AG20443 (cell line): ENCODE measurements at places on chromosomes 12 and 14.

GRCh38 chr12:115251727-115252126, 567.8 kb upstream of the TBX3 start:
- no peak for DNase-seq

- DNase-seq = no peak
Observed at GRCh38 chr12:97713270-97713669, 250.7 kb downstream of the RMST start.

- DNase-seq = peak; percentile 25
Observed at GRCh38 chr12:95970905-95971304, 25.2 kb downstream of the HAL start.

GRCh38 chr14:91607322-91608047, 97.4 kb upstream of the PPP4R3A start:
- DNase-seq = no peak

- DNase-seq = peak; percentile 35
Observed at GRCh38 chr12:27610374-27610773, 85.9 kb upstream of the REP15 start.

DNA sequence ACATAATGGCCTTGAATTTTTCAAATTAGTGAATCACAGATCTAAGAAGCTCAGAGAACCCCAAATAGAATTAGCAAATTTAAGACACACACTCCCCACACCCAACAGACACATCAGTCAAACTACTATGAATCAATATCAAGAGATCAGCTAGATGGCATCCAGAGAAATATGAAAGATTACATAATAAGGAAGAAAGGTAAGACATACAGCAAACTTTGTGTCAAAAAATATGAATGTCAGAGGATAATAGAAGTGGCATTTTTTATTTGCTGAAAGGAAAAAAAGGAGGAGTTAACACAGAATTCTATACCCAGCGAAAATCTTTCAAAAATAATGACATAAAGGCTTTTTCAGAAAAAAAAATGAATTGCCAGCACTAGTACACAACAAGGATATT, 110.5 kb upstream of the COCH start:
- DNase-seq = no peak

DNA sequence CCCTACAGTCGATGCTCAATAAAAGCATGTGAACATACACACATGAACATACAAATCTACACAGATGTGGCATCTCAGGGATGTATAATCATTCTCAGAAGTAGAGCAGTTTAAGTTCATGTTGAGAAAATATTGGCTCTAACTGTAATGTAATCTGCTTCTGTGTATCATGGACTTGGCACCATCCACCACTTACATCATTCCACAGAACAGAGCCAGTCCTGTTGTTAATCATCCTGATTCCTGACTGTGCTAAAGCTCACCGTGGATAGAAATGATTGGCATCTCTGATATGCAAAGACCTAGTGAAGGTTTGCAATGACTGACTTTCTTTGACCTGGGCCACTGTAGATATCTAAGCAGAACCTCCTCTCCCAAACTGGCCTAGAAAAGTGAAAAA, 1141.3 kb downstream of the BCL11B start:
- no peak for DNase-seq

DNA sequence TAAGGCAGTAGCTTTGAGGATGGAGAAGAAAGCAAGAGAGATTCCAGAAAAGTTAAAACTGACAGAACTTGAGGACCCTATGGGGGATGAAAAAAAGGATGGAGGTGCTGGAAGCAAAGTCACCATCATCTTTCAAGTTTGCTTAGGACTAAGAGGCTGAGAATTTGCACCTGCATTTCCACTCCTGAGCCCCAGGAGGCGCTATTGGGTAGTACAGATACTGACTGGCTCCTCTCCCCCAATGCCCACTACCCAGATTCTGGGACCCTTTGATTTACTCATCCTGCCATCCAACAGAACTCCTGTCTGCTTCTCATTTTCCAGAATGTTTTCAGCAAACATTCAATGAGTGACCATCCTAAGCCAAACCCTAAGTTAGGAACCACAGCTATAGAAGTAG, 34.0 kb upstream of the CMKLR1 start:
- no peak for DNase-seq

- DNase-seq = peak; percentile 53
Observed at GRCh38 chr12:3727877-3728632, 24.9 kb downstream of the CRACR2A start.

DNA sequence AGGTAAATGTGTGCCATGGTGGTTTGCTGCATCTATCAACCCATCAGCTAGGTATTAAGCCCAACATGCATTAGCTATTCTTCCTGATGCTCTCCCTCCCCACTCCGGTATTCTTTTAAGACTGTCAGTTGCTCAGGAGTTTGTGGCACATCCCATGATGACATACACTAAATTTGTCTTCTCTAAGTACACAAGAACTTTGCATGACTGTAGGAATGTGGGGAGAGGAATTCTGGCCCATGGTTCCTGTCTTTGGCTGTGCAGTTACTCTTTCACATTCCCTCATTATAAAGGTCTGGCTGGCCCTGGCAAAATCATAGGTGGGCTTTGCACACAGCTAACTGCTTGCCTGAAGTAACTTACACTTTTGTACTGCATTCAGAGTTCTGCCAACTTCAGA, 30.3 kb downstream of the HMGA2 start:
- DNase-seq = peak; percentile 16

DNA sequence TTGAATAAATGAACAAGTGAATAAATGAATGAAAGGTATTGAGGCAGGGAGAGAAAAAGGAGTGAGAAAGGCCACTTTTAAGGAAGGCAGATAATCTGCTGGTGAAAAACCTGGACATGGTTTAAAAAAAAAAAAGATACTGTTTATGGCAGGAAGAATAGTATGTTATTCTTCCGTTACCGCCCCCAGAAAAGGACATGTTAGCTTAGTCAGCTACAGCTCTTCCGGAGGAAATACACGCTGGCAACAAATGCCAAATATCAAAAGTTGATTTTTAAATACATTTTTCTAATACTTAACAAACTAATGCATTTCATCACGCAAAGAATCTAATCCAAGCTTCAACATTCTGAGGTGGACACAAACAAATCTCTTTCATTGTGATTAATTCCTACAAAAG, 43.2 kb downstream of the SLC5A8 start:
- DNase-seq = no peak

DNA sequence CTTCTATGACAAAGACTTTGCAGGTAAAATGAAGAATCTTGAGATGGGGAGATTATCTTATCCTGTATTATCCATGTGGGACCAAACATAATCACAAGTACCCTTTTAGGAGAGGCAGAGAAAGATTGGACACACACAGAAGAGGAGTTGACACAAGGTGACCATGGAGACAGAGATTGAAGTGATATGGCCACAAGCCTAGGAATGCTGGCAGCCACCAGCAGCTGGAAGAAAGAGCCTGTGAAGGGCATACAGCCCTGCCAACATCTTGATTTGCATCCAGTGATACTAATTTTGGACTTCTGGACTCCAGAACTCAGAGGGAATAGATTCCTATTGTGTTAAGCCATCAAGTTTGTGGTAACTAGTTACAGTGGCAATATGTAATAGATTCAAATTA, 78.1 kb downstream of the RPS29 start:
- no peak for DNase-seq

- DNase-seq = peak; percentile 71
Observed at GRCh38 chr12:13023811-13024530, 20.2 kb upstream of the FAM234B start.

GRCh38 chr12:98020376-98020775, 495.0 kb upstream of the TMPO start:
- DNase-seq = no peak

DNA sequence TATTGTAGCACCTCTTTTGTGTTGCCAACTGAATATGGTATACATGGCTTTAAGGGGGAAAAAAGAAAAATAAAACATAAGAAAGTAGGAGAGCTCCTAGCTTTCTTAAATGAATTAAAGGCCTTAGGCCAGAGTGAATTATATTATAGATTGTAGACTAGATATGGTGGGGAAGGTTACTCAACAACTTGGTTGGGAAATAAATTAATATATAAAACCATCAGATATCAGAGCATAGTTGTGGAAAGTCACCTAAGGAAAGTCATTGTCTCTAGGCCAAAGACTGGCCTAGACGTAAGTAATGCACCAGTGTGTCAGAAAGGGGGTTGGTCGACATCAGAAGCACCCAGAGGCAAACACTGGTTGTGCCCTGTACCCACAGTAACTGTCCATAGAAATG, 391.8 kb downstream of the RAD51B start:
- no peak for DNase-seq

GRCh38 chr14:87149583-87150354, 843.2 kb downstream of the GALC start:
- peak; percentile 76 for DNase-seq

- no peak for DNase-seq
Observed at GRCh38 chr12:106360400-106360994, 2.9 kb downstream of the POLR3B start.

GRCh38 chr14:93977171-93977570, 801 bp upstream of the ASB2 start:
- DNase-seq = no peak

DNA sequence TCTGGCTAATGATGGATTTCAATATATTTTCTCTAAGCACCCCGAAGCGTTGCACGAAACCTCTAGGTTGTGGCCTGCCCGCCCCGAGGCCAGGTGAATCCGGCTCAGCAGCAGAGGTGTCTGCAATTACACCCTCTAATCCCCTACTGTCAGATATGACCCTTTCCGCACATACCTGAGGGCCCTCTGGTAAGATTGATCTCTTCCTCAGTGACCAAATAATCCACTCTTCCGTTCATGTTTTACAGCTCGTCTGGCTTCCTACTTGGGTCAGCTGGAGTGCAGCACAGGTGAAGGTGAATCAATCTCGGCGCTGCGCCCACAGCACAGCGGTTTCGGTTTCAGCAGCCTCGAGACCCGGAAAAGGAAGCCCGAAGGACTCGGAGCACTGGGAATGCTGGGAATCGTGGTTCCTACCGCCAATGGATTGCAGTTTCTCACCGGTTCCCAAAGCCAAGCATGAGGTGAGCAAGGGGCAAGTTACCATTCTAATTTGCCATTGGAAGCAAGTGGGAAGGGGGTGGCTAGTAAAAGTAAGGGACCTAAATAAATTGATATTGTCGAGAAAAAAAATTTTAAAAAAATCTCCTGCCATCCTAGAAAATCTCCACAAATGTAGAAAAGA, at the start of gene SYNJ2BP:
TSS of gene SYNJ2BP (minus strand) at position 366 of the 625 bp plus-strand sequence. CDS start at position 239, 127 bp downstream.
- DNase-seq = peak; percentile 92

DNA sequence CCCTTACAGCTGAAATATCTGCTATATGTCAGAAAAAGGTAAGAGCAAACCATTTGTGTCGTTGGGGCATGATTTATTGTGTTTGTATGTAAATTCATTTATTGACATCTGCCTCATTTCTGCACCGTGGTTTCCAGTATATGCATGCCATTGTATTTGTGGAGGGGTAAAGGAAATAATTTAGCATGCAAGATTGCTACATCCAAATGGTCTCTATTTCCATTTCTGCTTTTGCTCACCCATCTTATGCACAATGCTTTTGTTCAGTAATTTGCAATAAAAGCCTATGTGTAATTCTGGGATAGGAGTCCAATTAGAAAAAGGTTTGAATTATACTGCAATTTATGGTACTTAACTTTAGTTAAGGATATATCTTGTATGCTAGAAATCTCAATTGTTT, 101.8 kb downstream of the UNC79 start:
- DNase-seq = no peak

- no peak for DNase-seq
Observed at GRCh38 chr14:32038876-32039275, 38.2 kb upstream of the ARHGAP5 start.

GRCh38 chr14:28766469-28766955, at the start of gene FOXG1:
FOXG1 (plus strand) TSS chr14:28766787; CDS start chr14:28767280, 493 bp downstream.
- DNase-seq = peak; percentile 42

- peak; percentile 72 for DNase-seq
Observed at GRCh38 chr12:114729731-114730130, 45.8 kb upstream of the TBX3 start.

DNA sequence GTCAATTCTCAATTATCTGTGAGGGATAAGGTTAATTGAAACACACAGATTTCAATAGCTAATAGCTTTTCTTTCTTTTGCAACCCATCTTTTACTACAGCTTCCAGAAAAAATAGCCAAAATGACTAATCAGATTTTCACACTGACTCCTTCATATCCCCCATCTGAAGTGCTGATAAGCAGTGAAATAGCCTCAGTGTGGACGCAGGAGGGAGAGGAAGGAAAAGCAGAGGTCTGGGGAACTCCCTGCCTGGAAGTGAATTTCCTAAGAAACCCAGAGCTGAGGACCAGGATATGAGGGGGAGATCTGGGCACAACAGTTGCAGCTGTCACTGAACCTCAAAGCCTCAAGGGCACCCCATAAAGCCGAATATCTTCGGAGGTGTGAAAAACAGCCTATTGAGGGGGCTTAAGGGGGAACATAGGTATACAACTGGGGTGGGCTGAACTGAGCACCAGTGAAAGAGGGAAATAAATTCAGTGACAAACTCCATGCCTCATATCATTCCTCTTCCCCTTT, 60.9 kb downstream of the EMP1 start:
- no peak for DNase-seq

DNA sequence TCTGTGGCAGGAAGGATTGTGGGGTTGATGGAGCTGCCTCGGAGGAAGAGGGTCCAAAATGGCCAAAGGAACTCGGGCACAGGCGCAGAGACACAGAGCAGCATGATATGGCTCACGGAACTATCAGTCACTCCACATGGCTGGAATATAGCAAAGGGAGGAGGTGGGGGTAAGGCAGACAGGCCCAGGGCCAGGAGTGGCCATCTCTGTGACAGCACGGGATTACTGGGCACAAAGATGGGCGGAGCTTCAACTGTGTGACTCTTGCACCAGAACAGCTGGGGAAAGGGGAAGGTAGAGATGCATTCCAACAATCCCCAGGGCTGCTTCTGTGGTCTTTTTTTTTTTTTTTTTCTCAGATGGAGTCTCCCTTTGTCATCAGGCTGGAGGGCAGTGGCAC, 24.8 kb upstream of the EML1 start:
- peak; percentile 71 for DNase-seq

DNA sequence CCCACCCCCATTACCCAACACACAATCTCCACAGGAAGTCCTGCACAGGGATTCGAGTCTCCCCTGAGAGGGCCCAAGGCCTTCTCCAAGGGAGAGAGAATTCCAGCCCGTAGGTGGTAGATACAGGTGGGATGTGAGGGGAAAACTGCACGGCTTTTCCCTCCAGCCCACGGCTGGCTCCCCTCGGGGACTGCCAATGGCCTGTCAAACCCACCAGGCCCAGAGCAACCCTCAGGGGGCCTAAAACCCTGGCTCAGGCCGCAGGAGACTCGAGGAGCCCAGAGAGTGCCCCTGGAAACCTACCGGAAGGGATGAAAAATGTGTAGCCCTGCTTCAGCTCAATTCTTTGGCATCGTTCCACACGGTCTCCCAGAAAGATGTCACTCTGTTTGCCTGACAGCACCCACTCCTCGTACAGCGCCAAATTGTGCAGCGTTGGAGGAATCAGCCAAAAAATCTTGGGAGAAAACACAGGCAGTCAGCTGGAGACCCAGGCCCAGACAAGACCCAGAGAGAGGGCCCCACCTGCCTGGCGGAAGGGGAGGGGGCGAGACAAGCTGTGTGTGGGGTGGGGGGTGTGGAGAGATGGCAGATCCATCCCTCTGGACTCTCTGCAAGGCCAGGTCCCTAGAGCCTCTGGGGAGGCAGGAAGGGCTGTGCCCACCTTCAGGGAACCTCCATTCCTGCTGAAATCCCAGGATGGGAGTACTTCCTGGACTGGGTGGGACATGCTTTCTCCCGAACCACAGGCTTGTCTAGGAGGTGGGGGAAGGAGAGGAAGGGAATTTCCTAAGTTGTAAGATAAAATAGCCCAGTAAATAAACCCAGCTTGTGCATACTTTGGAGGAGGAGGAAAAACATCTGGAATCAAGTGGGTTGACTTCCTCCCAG, 48.1 kb downstream of the KDM2B start:
- peak; percentile 67 for DNase-seq
